AG10803 (cell line): ENCODE measurements at places on chromosomes 6 and 20.

DNA sequence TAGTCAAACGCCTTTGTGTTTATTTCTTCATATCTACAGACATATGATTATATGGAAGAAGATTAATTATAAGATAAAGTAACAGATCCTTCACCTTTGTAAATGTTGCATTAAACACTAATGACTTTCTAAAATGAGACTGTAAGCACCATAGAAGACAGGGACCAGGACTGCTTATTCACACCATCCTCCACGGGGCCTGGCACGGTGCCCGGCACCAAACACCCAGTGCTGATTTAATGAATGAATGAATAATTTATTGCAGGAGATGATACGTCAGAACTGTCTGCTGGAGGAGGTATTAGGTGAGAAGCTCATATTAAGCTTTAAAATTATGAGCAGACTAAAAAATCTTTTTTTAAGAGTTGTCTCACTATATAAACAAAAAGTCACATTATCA is 88.3 kb downstream of the SLX4IP start:
- no peak for DNase-seq

GRCh38 chr6:51129043-51129442 is 310.4 kb downstream of the TFAP2B start:
- no peak for DNase-seq

DNA sequence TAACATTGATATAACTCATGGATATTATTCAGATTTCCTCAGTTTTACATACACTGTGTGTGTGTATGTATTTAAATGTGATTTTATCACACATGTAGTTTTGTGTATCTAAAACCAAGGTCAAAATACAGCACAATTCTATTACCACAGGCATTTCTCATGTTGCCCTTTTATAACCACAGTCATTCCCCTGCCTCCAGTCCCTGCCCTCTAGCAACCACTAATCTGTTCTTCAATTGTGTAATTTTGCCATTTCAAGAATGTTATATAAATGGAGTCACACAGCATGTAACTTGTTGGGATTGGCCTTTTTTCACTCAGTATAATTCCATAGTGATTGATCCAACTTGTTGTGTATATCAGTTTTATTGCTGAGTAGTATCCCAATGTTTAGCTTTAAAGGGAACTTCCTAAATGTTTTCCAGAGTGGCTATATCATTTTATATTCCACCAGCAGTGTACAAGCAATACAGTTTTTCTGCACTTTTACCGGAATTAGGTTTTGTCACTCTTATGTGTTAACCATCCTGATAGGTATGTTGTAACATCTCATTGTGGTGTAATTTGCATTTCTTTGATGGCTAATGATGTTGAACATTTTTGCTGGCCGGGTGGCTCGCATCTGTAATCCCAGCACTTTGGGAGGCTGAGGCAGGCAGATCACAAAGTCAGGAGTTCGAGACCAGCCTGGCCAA is 338.2 kb downstream of the SOX4 start:
- DNase-seq = peak; percentile 88

DNA sequence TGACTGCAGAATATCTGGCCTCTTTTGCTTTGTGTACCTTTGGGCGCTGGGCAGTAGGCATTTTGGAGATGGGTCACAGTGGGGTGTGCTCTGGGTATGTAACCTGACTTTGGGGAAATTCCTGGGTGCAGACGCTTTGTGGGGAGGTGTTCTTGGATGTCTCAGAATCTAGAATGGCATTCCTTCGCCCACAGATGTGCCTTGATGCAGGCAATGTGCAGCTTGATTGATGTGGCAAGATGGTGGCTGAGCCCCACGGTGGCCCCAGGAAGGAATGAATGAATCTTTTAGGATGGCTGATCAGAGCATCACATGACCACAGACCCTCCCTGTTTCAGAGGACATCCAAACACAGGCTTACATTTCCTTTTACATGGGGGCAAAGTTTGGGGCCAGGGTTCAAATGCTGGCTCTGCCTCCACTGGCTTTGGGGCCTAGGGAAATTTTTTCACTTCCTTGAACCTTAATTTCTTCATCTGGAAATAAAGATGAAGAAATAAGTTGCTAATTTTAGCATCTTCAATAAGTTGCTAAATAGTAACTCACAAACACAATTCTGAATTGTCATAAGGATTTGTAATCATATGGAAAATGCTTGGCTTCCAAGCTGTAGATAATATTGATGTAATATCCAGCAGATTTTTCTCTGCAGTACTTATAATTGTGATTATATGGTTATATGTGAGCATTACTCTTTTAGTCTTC is 5.6 kb downstream of the PPP1R16B start:
- DNase-seq = no peak

- no peak for DNase-seq
Observed at GRCh38 chr6:11129908-11130565, 18.5 kb upstream of the ERVFRD-1 start.

DNA sequence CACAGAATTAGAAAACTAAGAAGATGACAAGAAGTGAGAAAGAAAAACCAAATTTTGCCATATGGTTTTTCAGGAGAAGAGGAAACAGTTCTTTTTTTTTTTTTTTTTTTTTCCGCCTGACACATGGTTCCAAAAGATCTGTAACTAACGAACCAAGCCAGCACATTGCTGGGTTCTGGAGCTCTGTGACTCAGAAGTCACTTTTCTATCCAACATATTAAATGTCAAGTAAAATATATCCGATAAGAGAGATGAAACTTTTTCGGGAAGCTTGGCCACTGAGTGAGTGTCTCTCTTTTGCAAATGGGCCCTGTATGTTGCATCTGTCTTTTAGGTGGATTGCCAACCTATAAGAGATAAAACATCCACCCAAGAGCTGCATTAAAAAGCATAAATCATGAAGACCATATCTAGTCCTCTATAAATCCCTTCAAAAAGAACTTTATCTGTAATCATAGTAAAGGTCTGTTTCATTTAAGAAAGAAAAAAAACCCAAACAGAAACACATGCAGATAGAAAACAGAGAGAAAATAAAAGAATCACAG is 4.6 kb downstream of the METTL24 start:
- no peak for DNase-seq

DNA sequence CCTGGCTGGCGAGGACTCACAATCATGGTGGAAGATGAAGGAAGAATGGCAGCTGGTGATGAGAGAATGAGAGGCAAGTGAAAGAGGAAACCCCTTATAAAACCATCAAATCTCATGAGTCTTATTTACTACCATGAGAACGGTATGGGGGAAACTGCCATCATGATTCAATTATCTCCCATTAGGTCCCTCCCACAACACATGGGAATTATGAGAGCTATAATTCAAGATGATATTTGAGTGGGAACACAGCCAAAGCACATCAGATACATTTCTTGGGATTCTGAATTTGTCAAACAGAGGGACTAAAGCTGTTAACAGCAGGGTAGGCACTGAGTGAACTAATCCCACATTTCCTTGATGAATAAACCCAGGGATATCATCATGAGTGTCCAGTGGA is 116.2 kb upstream of the PLCB4 start:
- DNase-seq = no peak

DNA sequence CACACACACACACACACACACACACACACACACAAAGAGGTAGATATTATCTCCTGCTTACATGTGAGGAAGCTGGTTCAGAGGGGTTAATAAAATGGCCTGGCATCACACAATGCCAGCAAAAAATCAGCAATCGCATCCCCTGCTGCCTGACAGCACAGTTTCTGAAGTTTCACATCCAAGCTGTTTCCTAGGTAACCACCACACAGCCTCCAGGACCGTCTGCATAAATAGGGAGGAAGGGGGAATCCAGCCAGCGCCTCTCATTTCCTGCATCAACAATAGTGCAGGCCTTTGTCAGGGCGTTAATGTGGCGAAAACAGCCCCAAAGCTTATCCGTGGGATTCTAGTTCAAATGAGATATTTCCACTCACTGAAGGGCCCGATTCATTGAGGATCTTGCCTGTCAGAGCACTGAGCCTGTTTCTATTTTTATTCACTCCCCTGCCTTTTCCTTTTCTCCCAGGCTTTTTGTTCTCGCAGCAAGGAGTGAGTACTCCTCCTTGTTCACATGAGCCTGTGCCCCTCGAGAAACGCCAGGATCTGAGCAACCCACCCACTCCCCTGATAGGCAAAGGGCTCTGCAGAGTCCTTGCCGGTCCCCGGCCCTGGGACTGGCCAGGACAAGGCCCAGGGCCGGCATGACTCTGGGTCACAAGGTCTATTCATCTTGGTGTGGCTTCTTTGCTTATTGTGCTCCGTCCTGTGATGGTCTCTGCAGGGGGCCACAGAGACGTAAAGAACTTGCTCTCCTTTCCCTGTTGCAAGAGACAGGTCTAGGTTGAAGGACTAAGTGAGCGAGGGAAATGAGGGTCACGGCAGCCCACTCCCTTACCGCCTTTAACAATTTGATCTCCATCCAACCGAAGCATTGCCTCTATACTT is 32.7 kb downstream of the TUBB2B start:
- DNase-seq = no peak

GRCh38 chr20:44159711-44160110 is 27.3 kb downstream of the JPH2 start:
- no peak for DNase-seq

- peak; percentile 96 for DNase-seq
Observed at GRCh38 chr20:62794007-62794724, 2.1 kb upstream of the MRGBP start.

DNA sequence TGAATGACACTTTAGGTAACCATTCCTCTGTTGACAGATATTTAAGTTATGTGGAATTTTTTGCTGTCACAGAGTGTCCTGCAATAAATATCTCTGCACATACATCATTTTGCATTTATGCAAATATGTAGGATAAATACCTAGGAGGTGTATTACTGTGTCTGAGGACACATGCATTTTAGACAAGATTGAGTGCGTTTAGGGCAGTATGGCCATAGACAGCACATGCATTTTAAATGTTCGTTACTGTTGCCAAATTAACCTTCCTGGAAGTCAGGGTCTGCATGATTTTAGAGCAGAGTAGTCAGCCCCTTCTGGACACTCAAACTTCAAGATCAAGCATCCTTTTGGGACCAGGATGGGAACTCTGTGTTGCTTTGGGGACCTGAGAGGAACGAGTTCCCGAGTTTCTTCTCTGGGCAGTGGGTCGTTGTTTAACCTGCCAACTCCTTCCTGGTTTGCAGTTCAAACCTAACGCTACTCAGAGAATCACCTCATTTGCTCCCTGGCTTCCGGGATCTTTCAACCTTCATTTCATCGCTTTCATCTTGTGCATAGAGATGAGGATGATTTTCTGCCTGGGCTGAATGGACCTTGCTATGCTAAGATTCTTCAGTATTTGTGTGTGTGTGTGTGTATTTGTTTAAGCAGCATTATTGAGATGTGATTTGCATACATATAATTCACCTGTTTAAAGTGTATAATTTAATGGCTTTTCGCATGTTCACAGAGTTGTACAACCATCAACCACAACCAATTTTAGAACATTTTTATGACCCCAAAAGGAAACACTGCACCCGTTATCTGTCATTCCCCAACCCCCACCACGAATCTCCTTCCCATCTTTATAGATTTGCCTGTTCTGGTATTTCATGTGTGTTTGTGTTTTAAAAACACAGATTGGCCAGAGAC is 9.8 kb downstream of the BCAS4 start:
- no peak for DNase-seq

- DNase-seq = no peak
Observed at GRCh38 chr6:99026135-99026534, 78.4 kb upstream of the FBXL4 start.

GRCh38 chr6:89134723-89135122 is 11.1 kb upstream of the PM20D2 start:
- no peak for DNase-seq

DNA sequence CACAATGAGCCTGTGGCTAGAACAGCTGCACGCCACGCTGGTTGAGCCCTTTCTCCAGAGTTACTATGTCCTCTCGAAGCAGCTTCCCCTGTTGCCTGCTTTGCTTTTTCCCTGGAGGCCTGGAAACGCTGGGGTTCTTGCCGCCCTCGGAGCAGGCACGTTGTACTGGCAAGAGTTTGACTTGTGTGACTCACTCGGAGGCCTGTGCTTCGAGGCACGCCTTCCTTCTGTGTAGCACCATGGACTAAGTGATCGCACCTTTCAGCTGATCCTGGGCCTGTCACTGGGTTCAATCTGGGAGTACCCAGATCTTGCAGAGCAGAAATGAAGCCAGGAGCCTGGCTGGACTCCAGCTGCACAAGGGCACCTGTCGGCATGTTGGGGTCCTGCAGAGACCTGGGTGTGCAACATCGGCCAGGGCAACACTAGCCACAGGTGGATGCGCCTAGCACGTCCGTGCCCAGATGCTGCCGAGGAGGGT is 5.2 kb downstream of the INSM1 start:
- DNase-seq = peak; percentile 85

GRCh38 chr6:12578097-12578496 is 138.5 kb upstream of the PHACTR1 start:
- DNase-seq = no peak
